ENCODE measurements at places on chromosomes 3 and 15.

DNA sequence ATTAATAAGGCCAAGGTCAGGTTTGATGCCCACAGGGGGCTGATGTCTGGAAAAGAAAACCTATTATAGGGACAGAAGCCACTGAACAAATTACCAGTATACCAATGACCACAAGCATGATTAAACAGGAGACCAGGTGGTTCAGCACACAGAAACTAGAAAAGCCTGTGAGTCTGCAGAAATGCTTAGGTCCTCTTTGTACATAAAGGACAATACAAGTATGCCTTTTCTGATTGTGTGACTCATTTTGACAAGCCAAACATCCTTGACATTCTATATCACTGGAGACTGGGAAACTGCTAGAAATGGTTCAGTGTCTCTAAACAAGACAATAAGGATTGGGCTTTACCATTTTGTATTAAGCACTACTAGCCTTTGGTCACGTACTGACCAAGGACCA, 113.2 kb upstream of the MYO5C start:
- peak; percentile 58 for DNase-seq

DNA sequence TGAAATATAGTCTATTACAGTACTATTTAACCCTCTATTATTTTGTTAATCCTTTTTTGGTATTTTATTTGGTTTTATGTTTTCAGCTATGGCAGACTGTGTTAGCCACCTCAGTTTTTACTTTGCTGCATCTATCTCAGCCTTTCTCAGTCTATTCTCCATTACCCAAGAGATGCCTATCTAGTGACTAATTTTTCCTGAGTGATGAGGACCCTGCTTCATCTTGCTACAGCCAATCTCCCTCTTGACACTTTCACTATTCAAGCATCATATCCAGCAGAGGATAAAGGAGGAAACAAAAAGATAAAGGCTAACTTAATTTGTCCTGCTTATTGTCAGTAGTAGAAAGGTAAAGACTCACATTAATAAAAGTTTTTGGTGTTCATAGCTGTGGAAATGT, 141.8 kb upstream of the NECTIN3 start:
- no peak for DNase-seq

GRCh38 chr15:55707518-55707917, 35.4 kb downstream of the PRTG start:
- no peak for DNase-seq

DNA sequence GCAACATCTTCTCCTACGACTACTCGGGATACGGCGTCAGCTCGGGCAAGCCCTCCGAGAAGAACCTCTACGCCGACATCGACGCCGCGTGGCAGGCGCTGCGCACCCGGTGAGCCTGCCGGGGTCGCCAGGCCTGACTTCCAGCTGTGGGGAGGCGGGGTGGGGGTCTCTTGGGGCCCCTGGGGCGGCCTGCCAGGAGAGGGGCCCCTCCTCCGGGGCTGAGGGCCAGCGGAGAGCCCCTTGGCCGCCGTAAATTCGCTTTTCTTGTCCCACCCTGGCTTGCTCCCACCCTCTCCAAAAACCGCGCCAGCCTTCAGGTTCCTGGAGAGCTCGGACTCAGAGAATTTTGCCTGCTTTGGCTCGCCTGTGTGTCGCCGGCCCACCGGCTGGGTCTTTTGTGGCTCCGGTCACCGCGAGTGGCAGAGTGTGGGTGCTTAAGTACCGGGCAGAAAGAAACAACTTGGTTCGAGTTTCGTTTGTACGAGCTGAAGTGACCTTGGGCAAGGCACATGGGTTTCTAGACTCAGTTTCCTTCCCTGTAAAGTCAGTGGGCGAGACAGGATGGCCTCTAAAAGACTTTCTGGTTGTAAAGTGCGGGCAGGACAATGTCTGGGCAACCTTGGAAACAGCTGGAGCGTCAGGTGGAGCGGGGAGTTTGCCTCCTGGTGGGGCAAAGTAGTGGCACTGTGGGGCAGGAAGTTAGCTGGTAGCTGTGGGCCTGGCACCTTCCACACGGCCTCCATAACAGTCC, 976 bp downstream of the ABHD17C start:
- no peak for DNase-seq

GRCh38 chr3:4748127-4748526, 231.1 kb upstream of the BHLHE40 start:
- DNase-seq, result no peak

DNA sequence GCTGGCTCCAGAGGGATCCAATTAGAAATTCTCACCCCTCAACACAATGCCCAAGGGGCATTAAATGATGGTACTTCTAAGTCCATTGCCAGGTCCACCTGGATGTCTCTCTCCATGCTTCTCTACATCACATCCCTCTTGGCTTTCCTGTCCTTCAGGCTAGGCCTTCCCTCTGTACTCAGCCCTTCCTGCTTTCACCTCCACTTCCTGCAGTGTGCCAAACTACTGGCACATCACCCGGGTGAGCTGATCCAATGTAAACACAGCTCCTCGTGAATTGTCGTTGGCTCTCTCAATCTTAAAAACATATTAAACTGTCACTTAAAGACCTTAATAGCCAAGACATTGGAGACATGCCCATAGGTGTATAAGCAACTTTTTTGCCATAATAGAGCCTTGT, 4.0 kb downstream of the LMCD1 start:
- no peak for DNase-seq

- DNase-seq, result no peak
Observed at GRCh38 chr3:4956099-4956498, 23.1 kb upstream of the BHLHE40 start.

GRCh38 chr15:57355259-57355658, 21.0 kb upstream of the CGNL1 start:
- DNase-seq, result no peak

- peak; percentile 70 for DNase-seq
Observed at GRCh38 chr3:51967384-51968169, at the start of gene PCBP4. Gene PCBP4, minus strand, starts transcription at chr3:51967454. Its CDS starts 6,214 bp downstream, at chr3:51961240.

- DNase-seq, result no peak
Observed at GRCh38 chr3:56119575-56120349, 348.5 kb downstream of the ERC2 start.

DNA sequence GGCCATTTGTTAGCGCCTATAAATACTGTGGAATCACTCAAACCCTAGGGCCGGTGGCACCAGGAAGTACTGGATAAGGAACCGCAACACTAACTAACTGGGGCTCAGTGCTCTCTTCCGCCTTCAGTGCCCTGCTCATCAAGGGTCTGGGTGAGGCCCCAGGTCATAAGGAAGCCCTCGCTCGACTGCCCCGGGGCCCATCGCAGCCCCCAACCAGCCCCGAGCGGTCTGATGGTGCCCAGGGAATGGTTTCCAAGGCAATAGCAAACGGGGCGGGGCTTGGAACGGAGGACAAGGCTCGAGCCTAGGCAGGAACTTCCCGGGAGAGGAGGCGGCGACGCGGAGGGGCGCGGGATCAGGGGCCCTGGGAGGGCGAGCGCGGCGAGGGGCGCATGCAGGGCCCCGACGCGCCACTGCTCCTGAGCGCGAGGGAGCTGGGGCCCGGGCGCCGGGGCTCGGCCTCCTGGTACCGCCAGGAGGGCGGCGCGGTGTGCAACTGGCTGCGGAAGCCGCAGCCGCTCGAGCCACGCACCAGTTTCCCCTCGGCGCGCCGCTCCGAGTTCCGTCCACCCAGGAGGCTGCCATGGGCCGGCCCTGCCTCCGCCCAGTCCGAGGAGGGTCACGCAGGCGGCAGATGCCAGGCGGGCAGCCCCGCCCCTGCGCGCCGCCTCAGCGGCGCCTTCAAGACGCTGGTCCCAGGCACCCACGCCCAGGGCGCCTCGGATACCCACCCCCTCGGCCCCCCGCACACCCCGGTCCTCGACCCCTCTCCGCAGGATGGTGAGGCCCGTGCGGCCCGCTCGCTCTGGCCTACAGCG, at the start of gene TTLL3:
Gene TTLL3, plus strand, starts transcription at position 648 of the 818 bp plus-strand sequence. CDS start 400 bp downstream, outside the sequence.
- DNase-seq, result peak; percentile 46

GRCh38 chr3:37096288-37096687, 78.1 kb downstream of the LRRFIP2 start:
- no peak for DNase-seq

DNA sequence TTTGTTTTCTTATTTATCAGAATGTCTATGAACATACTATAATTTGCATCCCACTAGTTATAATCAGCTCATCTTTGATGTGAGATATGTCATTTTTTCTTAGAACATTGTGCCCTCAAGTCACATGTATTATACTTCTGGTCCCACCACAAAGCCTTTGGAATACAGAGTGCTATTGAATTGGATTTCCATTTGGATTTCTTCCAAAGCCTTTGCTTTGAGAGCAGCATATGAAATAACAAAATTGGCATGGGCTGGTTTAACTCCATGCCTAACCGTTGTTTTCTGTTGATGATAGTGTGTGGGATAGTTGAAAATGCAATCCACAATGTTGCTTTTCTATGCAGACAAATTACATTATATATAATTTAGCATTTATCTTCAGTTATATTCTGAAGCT, 284.5 kb upstream of the PLSCR5 start:
- DNase-seq, result no peak

- no peak for DNase-seq
Observed at GRCh38 chr15:29704950-29705597, 117.2 kb downstream of the TJP1 start.

- DNase-seq, result no peak
Observed at GRCh38 chr15:100373120-100373896, 31.5 kb upstream of the ADAMTS17 start.

GRCh38 chr3:45564172-45564571, 30.4 kb upstream of the LIMD1 start:
- no peak for DNase-seq

GRCh38 chr15:33729653-33730052, 238.6 kb upstream of the CHRM5 start:
- peak; percentile 75 for DNase-seq

- DNase-seq, result no peak
Observed at GRCh38 chr3:1026395-1026794, 66.4 kb upstream of the CNTN6 start.

DNA sequence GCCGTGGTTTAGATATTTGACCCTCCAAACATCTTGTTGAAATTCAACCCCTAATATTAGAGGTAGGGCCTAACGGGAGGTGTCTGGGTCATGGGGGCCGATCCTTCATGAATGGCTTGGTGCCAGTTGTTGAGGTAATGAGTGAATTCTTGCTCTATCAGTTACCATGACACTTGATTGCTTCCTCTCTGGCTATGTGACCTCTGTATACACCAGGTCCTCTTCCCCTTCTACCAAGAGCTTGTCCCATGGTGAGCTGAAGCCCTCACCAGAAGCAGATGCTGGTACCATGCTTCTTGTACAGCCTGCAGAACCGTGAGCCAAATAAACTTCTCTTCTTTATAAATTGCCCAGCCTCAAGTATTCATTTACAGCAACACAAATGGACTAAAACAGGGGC, 41.8 kb upstream of the TIPARP start:
- DNase-seq, result no peak

- peak; percentile 27 for DNase-seq
Observed at GRCh38 chr3:53941950-53942349, 50.3 kb upstream of the SELENOK start.

DNA sequence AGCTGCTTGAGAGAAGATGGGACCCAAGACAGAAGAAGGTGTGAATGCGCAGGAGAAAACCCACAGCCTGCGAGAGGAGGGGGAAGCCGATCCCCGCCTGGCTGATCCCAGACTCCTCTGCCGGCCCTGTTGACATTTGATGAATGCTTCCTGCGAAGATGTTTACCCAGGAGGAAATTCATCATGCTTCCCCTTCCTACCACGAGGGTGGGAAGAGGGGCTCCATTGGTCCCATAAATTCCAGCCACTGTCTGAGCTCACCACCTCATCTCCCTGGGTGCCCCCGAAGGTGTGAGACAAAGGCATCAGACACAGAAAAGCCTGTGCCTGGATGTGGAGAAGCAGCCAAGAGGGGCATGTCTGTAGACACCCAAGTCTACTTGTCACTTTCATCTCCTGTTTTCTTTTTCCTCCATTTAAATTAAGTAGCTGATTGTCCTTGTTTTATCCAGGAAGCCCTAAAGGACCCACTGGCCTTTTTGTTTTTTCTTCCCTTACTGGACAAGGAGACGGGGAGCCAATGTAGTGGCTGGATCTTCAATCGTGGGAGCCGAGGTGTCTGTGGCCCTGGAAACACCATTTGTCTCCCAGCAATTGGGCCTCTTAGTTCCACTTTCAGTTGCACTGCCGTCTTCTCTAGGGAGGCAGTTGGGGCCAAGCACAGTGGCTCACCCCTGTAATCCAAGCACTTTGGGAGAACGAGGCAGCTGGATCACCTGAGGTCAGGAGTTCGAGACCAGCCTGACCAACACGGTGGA, 95.3 kb upstream of the HES1 start:
- no peak for DNase-seq

DNA sequence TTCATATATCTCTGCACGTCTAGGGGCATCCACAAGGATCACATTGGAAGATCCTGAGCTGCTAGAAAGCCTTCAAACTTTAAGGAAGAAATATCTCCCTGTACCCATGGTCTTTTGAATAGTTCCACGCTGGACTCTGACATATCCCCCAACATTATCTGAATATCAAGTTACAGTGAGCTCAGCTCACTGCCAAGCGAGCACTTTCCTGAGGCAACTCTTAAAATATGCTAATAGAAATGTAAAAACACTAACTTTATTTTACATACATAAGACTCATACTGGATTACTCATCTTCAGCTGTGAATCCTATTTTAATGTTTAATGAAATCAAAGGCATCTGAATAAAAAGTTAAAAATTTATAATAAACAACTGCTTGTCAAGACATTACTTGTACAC, 420.2 kb upstream of the CCDC54 start:
- no peak for DNase-seq

GRCh38 chr3:73141525-73141924, 80.1 kb downstream of the EBLN2 start:
- DNase-seq, result no peak

DNA sequence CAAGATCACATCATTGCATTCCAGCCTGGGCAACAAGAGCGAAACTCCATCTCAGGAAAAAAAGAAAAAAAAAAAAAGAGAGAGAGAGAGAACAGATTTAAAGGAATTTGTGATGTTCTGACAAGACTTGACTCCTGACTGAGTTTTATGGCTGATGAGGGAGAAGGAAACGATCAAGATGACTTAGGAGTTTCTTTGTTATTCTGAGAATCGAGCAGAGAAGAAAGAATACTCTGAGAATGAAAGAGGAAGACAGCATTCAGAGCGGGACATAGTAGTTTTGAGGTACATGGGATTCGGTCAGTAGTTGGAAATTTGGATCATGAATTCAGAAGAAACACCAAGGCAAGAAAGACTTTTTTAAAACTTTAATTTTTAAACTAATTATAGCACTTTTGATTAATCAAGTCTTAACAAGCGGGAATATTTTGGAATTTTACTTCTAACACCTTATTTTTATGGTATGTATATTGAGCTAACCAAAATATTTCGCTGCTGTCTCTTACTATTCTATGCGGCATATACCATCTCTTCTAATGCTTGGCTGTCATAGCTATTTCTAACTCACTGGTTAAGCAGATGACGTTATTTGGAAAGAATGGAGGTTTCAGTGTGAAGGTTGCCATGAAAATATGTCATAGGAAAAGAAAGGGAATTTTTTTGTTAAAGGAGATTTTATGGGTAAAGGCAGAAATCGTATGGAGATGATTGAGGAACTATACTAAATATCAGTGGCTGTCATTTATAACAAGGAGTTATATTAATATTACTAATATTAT, 644.1 kb downstream of the RBMS3 start:
- peak; percentile 34 for DNase-seq

GRCh38 chr3:42066516-42067181, 24.5 kb upstream of the TRAK1 start:
- no peak for DNase-seq

- no peak for DNase-seq
Observed at GRCh38 chr3:43923104-43923882, 232.6 kb downstream of the ABHD5 start.
